Cortex of kidney (tissue), 1 donor: ENCODE measurements at places on chromosomes 2 and 18.

GRCh38 chr2:37344453-37345361 lies at the start of gene QPCT:
Gene QPCT (plus strand): TSS chr2:37344630. CDS start chr2:37344732, 102 bp downstream.
- no peak for DNase-seq

GRCh38 chr2:165472922-165473321 lies 3.4 kb downstream of the CSRNP3 start:
- no peak for DNase-seq

DNA sequence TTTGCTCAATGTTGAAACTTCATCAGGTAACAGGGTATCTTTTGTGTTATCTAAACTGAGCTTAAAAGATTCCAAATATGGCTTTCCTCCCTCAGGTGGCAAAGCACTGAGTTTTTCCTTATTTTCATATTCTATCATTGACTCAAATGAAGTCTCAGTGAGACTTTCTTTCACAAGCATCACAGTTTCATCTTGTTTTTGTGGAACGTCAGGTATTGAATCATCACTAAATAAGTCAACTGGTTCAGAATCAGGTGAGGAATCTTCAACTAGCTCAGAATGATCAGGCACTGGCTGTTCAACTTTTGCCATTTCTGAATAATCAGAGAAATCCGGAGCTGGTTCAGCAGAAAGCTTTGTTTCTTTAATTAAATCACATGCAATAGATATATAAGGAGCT lies 24.6 kb downstream of the RTN4 start:
- DNase-seq = no peak

GRCh38 chr18:48417985-48418384 lies 8.8 kb upstream of the ZBTB7C start:
- DNase-seq = no peak

- no peak for DNase-seq
These were observed 57.9 kb upstream of the CD226 start for GRCh38 chr18:70005580-70005979.

DNA sequence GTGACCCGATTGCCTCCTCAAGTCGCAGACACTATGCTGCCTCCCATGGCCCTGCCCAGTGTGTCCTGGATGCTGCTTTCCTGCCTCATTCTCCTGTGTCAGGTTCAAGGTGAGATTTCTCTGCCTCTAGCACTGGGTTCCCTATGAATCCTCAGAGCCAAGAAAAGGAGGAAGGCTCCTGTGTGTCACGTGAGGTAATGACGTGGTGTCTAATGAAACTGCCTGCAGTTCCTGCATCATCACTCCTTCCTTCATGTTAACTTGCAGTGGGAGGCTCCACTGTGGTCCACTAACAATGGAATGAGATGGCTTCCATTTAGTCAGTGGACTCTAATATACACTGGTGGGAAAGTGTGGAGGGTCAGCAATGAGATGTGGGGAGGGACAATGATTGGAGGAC lies 559 bp downstream of the REG3G start:
- no peak for DNase-seq
